Activated CD4-positive, alpha-beta T cell treated with anti-CD3 and anti-CD28 coated beads for 24 hours (primary cell): ENCODE measurements at places on chromosomes 5 and 9.

DNA sequence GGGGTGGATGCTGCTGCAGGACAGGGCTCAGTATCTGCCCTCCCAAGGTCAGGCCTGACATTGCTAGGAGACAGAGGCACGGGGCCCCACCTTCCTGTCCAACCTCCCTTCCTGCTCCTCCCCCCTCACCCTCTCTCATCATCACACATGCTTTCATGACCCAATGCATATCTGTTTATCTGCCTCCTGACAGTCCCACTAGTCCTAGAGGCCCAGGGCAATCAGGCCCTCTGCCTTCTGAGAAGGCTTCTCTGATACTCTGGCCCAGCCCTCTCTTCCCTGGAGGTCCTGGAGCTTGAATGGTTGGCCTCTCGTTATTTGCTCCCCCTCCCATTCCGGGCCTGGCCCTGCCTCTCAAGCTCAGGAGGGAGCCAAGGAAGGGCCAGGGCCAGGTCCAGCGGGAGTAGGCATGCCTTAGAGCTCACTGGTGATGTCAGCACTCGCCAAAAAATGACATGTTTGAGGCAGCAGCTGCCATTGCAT lies 90.6 kb upstream of the SAP30L start:
- DNase-seq = no peak

DNA sequence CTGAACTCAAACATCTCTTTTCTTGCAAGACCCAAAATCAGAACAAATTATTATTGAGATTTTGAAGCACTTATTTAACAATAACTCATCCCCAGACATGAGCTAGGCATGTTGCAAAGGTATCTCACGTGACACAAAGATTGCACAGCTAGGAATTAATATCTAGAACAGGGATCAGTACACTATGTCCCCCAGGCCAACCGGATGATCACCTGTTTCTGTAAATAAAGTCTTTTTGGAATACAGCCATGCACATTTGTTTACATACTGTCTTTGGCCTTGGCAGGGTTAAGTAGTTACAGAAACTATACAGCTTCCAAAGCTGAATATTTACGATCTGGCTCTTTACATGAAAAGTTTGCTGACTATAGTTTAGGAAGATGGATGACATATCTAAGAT lies 287.7 kb downstream of the ACTL7B start:
- DNase-seq = no peak

- no peak for DNase-seq
Observed at GRCh38 chr5:95786821-95787418, 35.6 kb downstream of the GLRX start.

GRCh38 chr9:72477930-72478518 lies 43.4 kb upstream of the TMC1 start:
- DNase-seq = no peak

DNA sequence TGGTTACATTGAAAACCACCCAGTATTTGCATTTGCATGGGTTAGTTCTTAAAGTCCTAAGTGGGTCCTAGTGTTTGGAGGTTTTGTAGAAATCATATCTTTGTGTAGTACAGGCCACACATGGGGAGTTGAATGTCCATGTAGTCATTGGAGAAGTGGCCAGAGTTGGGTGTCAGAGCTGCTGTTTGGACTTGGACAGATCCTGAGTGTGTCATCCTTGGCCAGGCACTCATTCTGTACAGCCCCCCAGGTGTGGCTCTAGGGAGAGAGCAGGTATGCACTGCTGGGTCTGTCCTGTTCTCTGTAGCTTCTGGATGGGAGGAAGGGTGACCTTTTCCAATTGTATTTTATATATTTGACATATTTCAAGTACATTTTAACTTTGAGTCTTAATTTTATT lies 82.4 kb downstream of the IQGAP2 start:
- DNase-seq = no peak
